ENCODE measurements at places on chromosomes 1 and 21. TPM values are rescaled to one million over a fixed set of nuclear protein-coding genes. Genes with fewer than 3 reads are reported as not detected.

The C1orf226 gene
- 2.0 TPM for total RNA-seq

- DNase-seq = no peak
Observed at GRCh38 chr1:97038410-97038809, 316.8 kb downstream of the PTBP2 start.

GRCh38 chr1:22328331-22329147 lies 123.1 kb upstream of the ZBTB40 start:
- DNase-seq = no peak

The CD1B gene
- total RNA-seq = not detected

DNA sequence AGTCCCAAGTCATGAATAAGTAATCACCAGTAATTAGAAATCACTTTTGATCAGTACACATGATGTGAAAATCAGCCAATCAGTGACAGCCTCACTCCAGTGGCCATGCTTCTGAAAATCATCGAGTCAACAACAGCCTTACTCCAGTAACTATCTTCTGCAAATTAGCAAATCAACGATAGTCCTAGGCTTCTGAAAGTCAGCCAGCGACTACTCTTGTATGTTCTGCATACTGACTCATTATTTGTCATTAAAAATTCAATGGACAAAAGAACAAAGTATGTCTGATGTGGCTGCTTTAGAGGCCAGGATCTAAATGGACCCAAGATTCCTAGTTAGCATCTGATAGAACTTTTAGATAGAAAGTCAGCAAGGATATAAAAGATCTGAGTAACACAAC lies 102.5 kb downstream of the GPR52 start:
- DNase-seq = no peak

The GRIK1 gene
- total RNA-seq = not detected

- DNase-seq = peak; percentile 26
Observed at GRCh38 chr1:116826818-116827606, 72.8 kb downstream of the CD2 start.

GRCh38 chr1:25896266-25896665 lies 10.0 kb downstream of the STMN1 start:
- DNase-seq = no peak

DNA sequence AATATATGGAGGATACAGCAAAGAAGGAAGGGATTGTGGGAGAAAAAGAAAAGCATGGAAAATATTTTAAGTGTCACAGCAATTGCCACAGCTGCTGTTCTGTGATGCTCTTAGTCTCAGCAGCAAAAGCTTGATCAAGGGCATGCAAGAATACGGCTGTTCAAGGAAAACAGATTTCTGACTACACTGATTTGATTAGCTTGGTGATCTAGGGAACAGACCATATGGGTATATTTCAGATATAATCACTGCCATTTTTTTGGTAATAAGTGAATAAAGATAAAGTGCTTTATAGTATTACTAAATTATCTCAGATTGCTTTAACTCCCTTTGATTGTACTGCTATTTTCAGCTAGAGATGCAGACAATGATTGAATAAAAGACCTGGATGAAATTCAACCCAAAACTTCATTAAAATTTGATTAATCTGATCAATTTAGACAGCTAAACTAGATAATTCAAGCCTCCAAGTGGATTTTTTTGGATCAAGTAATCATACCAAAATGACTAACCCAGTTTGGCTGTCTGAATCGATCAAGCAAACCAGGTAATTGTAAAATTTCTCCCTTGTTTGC lies 33.3 kb upstream of the LYPLAL1 start:
- DNase-seq = no peak

The DEGS1 gene
- total RNA-seq = 5.8 TPM

The LCE1C gene
- total RNA-seq = not detected

The PLPP3 gene
- total RNA-seq = 3.8 TPM

The FAM151A gene
- total RNA-seq = not detected

DNA sequence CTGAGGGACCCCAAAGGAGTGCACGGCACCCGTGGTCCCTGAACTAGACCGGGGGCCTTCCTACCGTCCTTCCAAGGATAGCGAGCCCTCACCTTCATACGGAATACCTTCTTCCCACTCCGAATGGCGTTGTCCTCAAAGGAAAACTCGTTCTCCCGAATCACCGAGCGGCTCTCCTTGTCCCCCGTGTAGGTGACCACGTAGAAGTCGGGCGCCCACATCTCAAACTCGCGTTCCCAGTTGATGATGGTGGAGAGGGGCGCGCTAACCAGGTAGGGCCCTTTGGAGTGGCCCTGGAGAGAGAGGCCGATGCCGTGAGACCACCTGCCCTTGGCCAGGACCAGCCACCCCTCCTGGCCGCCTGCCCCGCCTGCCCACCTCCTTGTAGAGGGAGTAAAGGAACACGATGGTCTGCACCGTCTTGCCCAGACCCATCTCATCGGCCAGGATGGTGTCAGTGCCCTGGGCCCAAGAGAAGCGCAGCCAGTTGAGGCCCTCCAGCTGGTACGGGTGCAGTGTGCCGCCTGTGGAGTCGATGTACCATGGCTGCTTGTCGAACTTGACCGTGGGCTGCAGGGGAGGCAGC lies 38.0 kb downstream of the CHD5 start:
- DNase-seq = no peak

GRCh38 chr1:21937372-21938121 lies 437 bp upstream of the HSPG2 start:
- peak; percentile 73 for DNase-seq
